ENCODE measurements at places on chromosomes 11 and 22.

DNA sequence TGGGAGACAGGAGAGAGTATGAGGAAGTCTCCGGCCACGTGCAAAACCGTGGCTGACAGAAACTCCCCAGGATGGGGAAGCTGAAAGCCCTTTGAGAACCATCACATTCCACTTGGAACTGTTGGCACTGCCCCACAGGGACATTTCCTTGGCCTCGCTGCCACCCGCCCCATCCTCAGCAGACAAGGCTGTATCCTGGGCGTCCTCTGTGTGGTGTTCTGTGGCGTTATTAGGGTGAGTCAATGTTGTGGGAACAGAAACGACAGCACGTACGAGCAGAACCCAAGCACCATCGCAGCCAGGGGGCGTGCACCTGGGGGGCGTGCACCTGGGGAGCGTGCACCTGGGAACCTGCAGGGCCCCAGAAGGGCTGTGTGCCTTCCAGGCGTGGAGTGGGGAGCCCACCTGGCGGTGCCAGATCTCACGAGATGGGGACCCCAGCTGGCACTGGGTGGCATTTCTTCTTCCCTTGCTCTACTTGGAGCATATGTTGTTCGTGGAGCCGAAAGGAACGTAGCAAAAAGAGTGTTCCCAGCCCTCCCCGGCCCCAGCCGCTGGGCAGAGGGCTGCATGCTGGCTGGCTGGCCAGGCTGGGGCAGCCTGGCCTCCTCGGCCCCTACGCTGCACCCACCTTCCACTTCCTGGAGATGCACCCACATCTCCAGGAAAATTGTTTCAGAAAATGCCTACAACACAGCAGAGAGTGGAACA, 35.4 kb downstream of the NFAM1 start:
- no peak for DNase-seq

DNA sequence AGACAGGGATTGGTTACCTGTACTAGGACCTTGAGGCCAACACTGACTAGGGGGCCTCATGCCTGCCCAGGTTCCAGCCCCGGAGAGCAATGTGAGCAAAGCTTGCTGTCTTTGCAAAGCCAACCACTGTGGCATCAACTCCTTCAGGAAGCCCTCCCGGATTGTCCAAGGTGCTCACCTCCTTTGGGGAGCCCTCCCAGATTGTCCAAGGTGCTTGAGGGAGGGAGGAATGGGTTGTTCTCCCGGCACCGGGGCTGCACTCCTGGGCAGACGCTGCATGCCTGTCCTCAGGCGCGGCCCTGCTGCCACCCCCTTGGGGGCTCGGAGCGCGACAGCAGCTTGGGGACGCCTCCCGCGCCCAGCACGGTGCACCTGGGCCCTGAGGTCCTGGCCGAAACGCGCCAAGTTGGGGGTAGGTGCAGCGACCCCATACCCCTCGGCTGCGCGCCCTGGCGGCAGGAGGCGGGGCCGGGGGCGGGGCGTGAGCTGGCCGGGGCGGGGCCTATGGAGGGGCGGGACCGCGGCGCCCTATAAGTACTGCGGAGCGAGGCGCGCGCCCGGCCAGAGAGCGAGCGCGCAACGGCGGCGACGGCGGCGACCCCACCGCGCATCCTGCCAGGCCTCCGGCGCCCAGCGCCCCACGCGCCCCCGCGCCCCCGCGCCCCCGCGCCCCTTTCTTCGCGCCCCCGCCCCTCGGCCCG, at the start of gene CD81:
Gene CD81, plus strand, starts transcription at position 560 of the 701 bp plus-strand sequence. CDS start 240 bp downstream, outside the sequence.
- DNase-seq, result no peak

DNA sequence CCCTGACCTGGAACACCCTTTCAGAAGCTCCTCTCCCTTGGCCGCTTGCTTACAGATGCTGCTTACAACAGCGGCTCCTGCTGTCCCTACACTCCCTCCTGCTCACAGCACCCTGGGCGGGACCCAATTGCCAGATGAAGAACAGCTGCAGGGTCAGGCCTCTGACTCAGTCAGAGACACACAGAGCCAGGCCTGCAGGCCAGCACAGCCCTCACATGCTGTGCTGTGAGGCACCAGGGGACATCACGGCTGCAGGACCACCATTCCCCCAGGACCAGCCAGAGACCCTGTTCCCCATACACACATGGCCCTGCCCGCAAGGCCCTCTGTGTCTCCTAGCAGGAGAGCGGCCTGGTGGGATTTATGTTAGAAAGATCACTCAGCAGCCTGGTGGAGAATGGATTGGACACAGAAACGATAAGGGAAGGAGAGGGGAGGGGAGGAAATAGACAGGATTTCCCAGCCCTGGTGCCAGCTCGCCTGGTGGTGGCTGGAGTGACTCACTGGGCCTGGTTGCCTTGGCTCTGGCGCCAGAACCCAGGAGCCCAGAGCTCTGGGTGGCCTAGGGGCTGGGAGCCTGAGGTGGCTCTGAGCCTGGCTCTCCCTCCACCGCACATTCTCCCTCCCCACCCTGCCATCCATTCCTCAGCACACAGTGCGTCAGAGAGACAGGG, 6.7 kb downstream of the CAPN5 start:
- no peak for DNase-seq

DNA sequence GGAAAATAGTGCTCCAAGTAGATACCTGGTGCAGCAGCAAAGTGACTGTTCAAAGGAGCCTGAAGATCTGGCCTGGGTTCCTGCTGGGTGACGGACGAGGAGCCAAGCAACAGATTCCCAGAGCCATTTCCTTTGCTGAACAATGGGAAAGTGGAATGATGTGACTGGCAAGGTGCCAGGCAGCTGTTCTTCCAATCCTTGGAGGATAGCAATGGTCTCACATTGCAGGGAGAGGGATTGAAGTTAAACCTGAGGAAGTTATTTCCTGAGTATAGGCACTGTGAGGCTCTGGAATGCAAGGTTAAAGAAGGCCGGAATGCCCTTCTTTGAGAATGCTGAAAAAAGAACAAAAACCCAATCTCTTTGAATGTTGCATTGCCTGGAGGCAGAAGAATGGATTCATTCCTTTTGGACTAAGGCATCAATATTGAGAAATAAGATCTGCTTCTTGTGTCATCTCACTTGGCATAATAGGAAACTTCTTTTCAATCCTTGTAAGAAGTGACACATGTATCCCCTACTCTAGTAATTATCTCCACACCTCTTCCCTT, 223.8 kb downstream of the BLID start:
- DNase-seq, result no peak

DNA sequence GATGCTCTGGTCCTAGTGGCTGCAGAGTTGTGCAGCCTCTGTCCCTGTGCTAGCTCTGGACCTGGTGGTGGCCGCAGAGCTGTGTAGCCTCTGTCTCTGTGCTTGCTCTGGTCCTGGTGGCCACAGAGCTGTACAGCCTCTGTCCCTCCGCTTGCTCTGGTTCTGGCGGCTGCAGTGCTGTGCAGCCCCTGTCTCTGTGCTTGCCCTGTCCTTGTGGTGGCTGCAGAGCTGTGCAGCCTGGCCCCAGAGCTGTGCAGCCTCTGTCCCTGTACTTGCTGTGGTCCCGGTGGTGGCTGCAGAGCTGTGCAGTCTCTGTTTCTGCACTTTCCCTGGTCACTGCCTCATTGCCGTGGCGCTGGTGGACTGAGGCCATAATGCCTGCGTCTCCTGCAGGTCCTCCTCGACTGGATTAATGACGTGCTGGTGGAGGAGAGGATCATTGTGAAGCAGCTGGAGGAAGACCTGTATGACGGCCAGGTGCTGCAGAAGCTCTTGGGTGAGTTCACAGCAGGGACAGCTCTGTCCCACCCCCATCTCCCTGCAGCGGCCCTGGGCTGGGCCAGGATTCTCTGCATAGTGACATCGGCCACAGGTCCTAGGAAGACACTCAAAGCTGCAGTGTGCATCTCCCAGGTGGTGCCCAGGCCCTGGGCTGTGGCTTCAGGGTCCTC, 61.9 kb upstream of the PARVG start:
- DNase-seq, result no peak

GRCh38 chr11:72730737-72731136, 21.5 kb downstream of the ARAP1 start:
- DNase-seq, result no peak

GRCh38 chr11:123308077-123308476, 113.0 kb upstream of the CLMP start:
- no peak for DNase-seq

DNA sequence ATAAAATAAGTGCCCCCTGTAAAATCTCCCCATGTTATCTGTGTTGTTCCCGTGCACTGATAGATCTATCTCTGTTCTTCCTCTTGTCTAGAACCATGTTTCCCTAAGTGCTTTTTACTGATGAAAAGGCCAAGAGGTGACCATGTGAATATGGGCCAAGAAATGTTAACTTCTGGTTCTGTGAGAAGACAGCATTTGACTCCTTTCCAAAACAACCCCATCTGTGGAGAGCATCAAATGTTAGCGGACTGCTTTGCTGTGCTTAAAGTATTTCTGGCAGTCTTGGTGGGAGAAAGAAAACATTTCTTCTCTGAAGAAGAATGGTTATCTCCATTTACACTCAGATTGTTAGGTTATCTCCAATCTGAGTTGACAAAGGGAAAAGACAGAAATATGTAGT, 58.6 kb upstream of the GUCY1A2 start:
- no peak for DNase-seq

DNA sequence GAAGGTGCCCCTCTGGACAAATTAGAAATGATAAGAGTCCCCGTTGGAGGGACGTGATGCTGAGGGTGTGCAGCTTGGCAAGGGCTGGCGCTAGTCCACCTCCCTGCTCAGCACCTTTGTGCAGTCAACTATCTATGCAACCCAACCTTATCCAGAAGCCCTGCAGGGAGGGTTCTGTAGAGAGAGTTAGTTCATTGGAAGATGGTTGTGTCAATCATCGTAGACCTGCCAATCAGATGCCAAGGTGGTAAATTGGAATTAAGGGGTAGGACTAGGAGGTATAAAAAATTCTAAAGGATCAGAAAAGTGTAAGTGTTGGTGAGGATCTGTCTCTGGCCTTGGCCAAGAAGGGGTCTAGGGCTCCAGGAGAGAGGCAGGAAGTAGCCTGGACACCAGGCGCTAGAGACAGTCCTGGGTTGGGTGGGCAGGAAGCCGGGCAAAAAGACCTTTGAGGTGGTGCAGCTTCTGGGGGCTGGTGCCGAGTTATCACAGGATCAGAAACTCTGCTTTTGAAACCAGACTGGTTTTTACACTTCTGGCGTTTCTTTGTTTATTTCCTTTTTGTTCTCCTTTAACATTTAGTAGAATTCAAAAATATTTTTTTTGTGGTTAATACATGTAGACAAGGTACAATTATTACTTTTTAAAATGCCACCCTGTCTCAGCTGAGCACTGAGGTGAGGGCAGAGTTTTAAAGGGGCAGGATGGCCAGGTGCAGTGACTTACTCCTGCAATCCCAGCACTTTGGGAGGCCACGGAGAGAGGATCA, 1.6 kb downstream of the C1QTNF6 start:
- DNase-seq, result peak; percentile 73

DNA sequence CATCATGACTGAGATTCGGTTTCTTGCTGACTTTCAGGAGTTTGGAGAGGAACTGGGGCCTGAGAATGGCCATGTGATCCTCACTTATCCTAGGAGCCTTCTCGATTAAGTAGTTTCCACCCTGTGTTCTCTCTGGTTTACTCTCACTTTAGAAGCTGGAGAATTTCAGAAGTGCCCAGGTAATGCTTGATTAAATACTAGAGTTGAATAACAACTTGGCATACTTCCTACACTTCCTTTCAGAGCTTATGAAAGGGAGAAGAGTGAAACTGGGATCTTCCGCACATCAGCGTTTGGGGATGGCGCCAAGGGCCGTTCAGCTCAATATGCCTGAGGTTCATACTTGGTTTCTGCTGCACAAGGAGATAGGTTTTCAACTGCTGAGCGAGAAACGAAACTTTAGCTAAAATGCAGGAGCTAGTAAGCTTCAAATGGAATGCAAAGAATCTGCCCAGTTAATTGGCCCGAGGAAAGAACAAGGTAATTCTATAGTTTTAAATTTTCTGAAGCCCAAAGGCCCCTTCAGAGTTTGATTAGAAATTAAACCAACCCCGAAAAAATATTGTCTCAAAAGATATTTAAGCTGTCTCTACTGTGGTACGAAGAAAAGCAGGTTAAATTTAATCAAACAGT, 823 bp upstream of the MUC15 start:
- no peak for DNase-seq

- DNase-seq, result no peak
These were observed 3.0 kb downstream of the RHOG start for GRCh38 chr11:3837793-3838192.

DNA sequence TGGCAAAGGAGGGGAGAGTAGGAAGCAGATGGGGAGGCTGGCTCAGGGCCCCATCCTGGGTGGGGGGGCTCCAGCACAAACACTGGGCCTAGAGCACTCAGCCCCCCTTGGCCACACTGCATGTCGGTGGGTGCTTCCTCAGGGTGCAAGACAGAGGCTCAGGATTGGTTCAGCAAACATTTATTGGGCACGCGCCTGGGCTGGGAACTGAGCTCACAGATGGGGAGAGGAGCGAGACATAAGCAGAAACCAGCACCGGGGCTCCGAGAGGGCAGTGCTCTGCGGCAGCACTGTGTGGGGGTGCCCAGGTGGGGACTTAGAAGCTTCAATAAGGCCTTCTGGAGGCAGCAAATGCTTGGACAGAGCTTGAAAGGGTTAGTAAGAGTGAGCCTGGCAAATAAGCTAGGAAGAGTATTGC, 12.1 kb upstream of the EHD1 start:
- DNase-seq, result no peak

DNA sequence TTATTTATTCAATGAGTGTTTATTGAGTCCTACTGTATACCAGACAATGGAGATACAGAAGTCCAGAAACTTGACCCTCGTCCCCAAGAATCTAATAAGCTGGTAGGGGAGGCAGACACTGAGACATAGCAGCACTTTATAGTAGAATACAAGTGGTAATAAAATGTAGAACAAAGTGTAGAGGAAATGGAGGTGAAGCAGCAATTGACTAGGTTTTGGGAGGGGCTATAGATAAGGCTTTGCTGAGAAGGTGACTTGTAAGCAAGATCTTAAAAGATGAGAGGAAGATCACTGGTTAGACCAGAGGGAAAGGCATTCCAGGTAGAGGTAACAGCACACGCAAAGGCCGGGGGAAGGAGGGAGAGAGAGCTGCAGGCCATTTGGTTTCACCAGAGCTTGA, 57.3 kb downstream of the ZBTB16 start:
- DNase-seq, result no peak

DNA sequence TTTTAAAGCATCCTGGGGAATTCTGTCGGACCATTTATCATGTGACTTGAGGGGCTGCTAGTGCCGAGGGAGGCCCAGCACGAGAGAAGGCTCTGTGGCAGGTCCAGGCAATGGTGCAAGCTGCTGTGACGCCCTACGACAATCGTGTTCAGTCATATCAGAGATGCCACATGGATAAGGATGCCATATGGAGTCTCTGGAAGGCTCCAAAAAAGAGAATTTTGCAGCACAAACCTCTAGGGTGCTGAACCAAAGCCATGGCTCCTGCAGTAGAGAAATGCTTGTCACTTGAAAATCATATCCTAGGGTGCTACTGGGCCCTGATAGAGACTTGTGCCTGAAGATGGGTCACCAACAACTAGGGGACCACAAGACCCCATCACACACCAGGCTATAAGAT, 6.7 kb upstream of the CD6 start:
- no peak for DNase-seq

- DNase-seq, result no peak
These were observed 1.9 kb upstream of the ZBTB16 start for GRCh38 chr11:114057605-114058004.

- DNase-seq, result no peak
These were observed 9.6 kb downstream of the GNAZ start for GRCh38 chr22:23079814-23080521.

GRCh38 chr22:50486561-50487289, at the start of gene MIOX:
MIOX (plus strand) TSS chr22:50486859; CDS start chr22:50486898, 39 bp downstream.
- no peak for DNase-seq
